MCF 10A (cell line): ENCODE measurements at places on chromosomes 5 and 9. TPM values are rescaled to one million over a fixed set of nuclear protein-coding genes. Genes with fewer than 3 reads are reported as not detected.

PCSK5 gene
- 0.20 TPM in 1 of 2 replicates, not detected in the other for total RNA-seq

DNA sequence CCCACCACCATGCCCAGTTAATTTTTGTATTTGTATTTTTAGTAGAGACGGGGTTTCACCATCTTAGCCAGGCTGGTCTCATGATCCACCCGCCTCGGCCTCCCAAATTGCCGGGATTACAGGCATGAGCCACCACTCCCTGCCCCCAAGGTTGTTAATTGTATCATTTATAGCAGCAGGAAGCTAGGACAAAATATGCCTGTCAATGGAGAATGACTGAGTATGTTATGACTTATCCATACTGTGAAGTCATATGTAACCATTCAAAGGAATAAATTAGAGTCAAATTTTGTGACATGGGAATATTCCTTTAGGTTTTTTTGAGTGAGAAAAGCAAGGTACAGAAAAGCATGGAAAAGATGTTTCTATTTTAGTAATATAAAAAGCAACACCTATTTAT is 3.9 kb upstream of the DAB2 start:
- DNase-seq = peak; percentile 42

DNA sequence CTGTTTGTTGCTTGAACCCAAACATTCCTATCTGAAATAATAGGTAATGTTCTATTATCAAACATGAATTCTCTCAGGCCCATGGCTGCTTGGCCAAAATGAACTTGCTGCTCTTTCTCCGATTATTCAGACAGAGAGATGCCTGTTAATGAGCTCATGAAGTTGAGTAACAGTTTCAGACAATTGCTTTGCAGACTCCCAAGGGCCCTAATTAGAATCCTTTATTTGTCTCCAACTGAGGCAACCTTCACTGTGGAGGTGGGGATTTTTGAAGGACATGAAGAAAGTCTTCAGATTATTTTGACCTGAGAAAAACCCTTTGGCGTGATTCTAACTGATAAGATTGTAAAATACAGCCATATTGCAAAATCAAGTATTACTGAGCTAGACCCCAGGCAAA is 466.7 kb downstream of the NFIB start:
- DNase-seq = no peak

- no peak for DNase-seq
Measured at GRCh38 chr9:128340691-128341434, 536 bp downstream of the SLC27A4 start.
